ENCODE measurements at places on chromosomes 4 and X.

GRCh38 chr4:88275949-88276515, 8.3 kb downstream of the PPM1K start:
- no peak overlapping the region for H3K4me3 ChIP-seq
- no peak overlapping the region for H3K27ac ChIP-seq
- H3K4me1 ChIP-seq = peaks cover 2% of the 10 kb centered on the region
- no peaks in the 10 kb centered on the region for H3K27me3 ChIP-seq
- no peaks in the 10 kb centered on the region for H3K36me3 ChIP-seq
- no peak for DNase-seq

- H3K4me1 ChIP-seq = no peaks in the 10 kb centered on the region
- no peaks in the 10 kb centered on the region for H3K27me3 ChIP-seq
- H3K4me3 ChIP-seq = no peak overlapping the region
- DNase-seq = no peak
- no peak overlapping the region for H3K27ac ChIP-seq
These were observed 24.3 kb downstream of the LEF1 start for GRCh38 chr4:108144451-108144850.

DNA sequence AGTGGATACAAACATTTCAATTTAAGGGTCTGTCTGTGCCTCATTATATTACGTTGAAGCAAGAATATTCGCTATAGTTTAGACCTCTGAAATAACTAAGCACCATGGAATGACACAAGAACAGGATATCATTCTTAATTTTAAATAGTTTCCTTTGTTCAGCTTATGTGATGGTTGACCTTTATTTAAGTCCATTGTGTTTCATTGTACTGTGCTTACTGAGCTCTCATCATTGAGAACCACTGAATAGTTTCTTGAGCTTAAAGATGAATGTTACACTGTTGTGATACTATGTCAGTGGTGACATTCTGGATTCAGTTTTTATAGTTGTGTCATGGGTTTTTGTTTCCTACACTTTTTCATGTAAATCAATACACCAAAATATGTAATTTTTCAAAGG, 239.3 kb downstream of the RPA4 start:
- no peak overlapping the region for H3K4me3 ChIP-seq
- H3K36me3 ChIP-seq = peaks cover 2% of the 10 kb centered on the region
- DNase-seq = no peak
- H3K4me1 ChIP-seq = no peaks in the 10 kb centered on the region
- H3K27me3 ChIP-seq = no peaks in the 10 kb centered on the region

DNA sequence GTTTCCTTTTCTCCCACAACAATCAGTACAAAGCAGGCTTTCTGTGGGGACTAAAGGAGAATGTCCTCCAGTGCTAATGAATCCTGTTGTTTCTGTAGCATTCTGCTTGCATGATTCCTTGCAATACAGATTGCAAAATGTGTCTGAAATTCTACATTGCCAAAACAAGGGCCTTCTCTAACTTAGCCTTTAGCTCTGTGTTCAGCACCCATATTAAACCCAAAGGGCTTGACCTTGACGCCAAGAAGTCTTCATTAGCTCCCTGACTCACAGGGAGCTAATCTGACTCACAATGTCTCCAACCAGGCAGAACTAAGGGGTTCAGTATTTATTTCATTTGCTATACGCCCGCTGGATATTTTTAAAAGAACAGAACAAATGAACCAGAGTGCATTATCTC, 241.4 kb upstream of the CLNK start:
- DNase-seq = no peak
- H3K27ac ChIP-seq = no peak overlapping the region
- no peaks in the 10 kb centered on the region for H3K27me3 ChIP-seq

GRCh38 chr4:42361456-42361855, 35.8 kb upstream of the SHISA3 start:
- no peaks in the 10 kb centered on the region for H3K36me3 ChIP-seq
- no peak overlapping the region for H3K27ac ChIP-seq
- H3K27me3 ChIP-seq = peaks cover 3% of the 10 kb centered on the region
- no peak overlapping the region for H3K4me3 ChIP-seq
- no peak for DNase-seq
- H3K4me1 ChIP-seq = no peaks in the 10 kb centered on the region

DNA sequence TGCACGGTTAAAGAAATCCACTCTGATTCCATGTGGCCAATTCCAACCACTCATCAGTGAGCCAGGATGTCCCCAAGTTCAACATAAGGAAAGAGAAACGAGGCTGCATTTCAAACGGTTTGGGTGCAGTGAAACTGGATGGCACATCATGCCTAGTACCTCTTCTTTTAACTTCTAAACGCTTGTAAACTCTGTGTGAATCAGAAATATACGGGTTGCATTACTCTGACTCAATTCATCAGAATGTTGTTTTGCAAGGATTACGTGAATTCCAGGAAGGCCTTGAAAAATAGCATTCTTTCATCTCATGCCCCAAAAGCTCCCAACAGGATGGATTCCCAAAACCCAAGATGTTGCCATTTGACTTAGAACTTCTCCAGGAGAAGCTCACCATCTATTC, 270.4 kb downstream of the LDB2 start:
- no peaks in the 10 kb centered on the region for H3K27me3 ChIP-seq
- no peak overlapping the region for H3K27ac ChIP-seq
- DNase-seq = no peak
- no peaks in the 10 kb centered on the region for H3K4me1 ChIP-seq
- no peaks in the 10 kb centered on the region for H3K36me3 ChIP-seq
- H3K4me3 ChIP-seq = no peak overlapping the region

DNA sequence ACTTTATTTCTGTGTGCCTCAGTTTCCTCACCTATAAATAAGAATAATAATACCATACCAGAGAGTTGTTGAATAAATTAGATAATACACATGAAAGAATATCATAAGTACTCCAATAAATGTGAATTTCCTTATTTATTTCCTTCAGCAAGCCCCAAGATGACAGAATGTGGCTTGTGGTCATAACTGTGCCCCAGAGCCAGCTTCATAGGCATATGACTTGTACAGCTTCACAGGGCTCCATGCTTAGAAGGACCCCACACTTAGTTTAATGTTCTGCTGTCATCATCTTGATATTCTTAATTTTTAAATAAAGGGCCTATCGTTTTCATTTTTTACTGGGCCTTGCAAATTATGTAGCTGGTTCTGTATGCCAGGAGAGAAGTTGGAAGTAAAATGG, 25.3 kb downstream of the VSIG4 start:
- H3K27me3 ChIP-seq = no peaks in the 10 kb centered on the region
- no peaks in the 10 kb centered on the region for H3K36me3 ChIP-seq
- H3K4me3 ChIP-seq = no peak overlapping the region
- H3K27ac ChIP-seq = no peak overlapping the region

Measured in small intestine (tissue), 16 donors.